ENCODE measurements at places on chromosomes 2 and 18.

GRCh38 chr2:161324876-161325275 is 16.7 kb downstream of the PSMD14 start:
- DNase-seq: no peak

DNA sequence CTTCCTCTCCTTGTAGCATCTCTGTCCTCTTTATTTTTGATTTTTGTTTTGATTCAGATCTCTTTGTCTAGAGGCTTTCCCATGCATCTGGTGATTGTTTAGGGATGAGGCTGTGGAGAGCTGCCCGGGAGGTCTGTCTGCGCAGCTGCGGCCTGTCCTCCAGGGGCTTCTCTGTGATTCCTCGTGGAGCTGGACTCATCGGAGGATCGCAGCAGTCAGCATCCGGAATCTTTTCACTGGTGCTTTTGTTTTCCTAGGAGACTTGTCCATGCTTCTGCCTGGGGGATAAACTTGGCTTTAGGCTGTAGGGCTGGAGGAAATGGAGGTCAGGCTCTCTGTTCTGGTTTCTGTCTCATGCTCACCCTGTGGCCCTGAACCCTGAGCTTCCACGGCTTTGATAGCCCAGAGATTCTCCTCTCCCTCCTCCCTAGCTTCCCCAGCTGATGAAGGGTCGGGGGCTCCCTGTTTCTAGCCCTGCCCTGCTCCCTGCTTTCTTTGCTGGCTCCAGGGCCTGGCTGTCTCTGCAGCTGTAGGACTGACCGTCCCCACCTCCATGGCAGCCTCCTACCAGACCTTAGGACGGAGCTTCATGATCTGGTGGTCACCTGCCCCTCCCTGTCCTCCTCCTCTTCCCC is 35.5 kb downstream of the ZNF532 start:
- DNase-seq: no peak

- DNase-seq: no peak
These were observed 320.5 kb downstream of the DPP10 start for GRCh38 chr2:114762986-114763385.

- DNase-seq: no peak
These were observed 39.4 kb downstream of the SCTR start for GRCh38 chr2:119484834-119485233.

GRCh38 chr2:152504618-152505017 is 169.6 kb downstream of the FMNL2 start:
- DNase-seq: no peak

DNA sequence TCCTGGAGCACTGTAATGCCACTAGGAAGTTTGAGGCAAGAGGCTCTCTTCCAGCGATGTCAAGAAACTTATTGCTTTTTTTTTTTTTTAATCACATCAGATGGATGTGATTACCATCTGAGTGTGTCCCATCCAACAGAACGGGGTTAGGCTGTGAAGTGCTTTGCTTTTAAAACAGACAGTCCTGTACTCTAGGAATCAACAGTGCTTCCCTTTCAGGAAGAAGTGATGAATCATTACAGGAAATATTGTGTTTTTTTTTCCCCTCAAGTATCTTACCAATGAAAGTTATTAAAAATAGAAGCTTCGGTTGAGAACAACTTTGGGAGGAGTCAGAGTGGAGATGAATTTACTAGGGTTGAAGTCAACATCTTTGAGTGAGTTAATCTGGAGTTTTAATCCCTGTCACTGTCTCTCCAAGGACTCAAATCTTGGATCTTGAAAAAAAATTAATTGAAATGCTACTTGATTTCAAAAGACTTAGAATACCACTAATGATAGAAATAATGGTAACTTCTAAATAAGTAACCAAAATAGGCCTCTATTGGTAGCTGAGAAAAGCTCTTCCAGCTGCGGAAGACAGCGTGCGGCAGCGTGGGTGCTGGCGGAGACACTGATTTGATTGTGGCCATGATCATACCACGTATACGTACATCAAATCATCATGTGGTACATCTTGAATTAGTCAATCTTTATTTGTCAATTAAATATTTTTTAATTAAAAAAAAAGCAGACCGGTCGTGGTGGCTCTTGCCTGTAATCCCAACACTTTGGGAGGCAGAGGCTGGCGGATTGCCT is 45.5 kb downstream of the GATA6 start:
- DNase-seq: no peak

GRCh38 chr2:118803012-118803411 is 44.4 kb downstream of the EN1 start:
- no peak for DNase-seq

GRCh38 chr2:65666156-65666725 is 233.8 kb upstream of the SPRED2 start:
- no peak for DNase-seq

- no peak for DNase-seq
These were observed 136.9 kb downstream of the MYO3B start for GRCh38 chr2:170314744-170315447.

- DNase-seq: no peak
These were observed 36.0 kb downstream of the DNMT3A start for GRCh38 chr2:25305775-25306174.

- no peak for DNase-seq
These were observed 10.0 kb upstream of the APCDD1 start for GRCh38 chr18:10444314-10445006.

DNA sequence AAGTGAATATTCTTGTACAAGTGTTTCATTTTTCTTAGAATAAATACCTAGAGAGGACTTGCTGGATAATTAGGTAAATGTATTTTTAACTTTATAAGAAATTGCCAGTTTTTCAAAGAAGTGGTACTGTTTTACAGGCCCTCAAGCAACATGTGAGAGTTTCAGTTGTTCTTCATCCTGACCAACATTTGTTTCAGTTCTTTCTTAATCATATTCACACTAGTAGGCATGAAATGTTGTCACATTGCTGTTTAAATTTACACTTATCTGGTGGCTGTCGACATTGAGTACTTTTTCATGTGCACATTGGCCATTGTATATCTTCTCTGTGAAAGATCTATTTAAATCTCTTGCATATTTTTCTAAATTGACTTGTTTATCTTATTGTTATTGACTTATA is 178.1 kb downstream of the ACOXL start:
- no peak for DNase-seq

DNA sequence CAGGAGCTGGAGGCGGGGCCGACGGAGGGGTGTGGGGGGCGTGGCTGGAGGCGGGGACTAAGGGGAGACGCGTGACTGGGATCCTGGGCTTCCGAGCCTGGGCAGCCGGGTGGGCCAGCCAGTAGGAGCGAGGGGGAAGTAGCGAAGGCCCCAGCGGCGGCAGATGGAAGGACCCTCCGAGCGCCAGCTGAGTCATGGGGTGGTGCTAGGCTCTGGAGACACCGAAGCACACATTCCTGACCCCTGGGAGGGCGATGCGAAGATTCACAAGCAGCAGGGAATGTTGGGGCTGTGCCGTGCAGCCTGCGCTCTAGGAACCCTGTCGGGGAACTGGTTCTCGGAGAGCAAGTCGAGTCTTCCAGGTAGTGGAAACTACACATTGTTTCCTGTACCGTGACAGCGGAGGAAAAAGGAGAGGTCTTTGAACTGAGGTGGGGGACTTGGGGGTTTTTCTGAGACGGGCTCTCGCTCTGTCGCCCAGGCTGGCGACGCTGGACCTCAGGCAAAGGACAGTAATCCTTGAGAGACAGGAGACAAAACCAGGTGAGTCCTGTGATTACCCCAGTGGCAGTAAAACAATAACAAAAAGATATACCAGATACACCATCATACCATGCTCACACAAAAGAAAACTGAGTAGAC is 650 bp upstream of the AFG3L2 start:
- no peak for DNase-seq

GRCh38 chr2:175170659-175171304 is 2.8 kb upstream of the ATF2 start:
- no peak for DNase-seq

GRCh38 chr2:178482437-178482836 is 2.2 kb downstream of the PLEKHA3 start:
- no peak for DNase-seq

GRCh38 chr2:199797431-199798403 is 53.3 kb downstream of the FTCDNL1 start:
- DNase-seq: no peak

GRCh38 chr18:4106407-4107033 is 348.6 kb downstream of the DLGAP1 start:
- peak; percentile 55 for DNase-seq

All from Jurkat, Clone E6-1 (cell line).